Motor neuron (in vitro differentiated cells): ENCODE measurements at places on chromosomes 16 and 17.

- ATAC-seq: no peak
These were observed 19.8 kb downstream of the NMRAL1 start for GRCh38 chr16:4454623-4455022.

GRCh38 chr16:25176136-25176535, 40.6 kb upstream of the AQP8 start:
- no peak for ATAC-seq

GRCh38 chr17:1560101-1560857, 2.3 kb downstream of the PITPNA start:
- ATAC-seq: no peak

- no peak for ATAC-seq
These were observed 2.6 kb downstream of the MYL11 start for GRCh38 chr16:30377050-30377811.

- no peak for ATAC-seq
These were observed 10.2 kb upstream of the MPP2 start for GRCh38 chr17:43917348-43918025.

GRCh38 chr17:36017799-36018198, at the start of gene CCL23:
Gene CCL23 (minus strand): TSS chr17:36017972. CDS start chr17:36017897, 75 bp downstream.
- ATAC-seq: no peak

- ATAC-seq: no peak
These were observed 9.3 kb downstream of the PGAP3 start for GRCh38 chr17:39678340-39679116.

GRCh38 chr17:66580184-66580955, 254.5 kb upstream of the CACNG5 start:
- no peak for ATAC-seq

GRCh38 chr17:27499451-27500265, 43.4 kb downstream of the KSR1 start:
- no peak for ATAC-seq

GRCh38 chr17:47802341-47803022, 19.1 kb downstream of the OSBPL7 start:
- ATAC-seq: peak; percentile 78

DNA sequence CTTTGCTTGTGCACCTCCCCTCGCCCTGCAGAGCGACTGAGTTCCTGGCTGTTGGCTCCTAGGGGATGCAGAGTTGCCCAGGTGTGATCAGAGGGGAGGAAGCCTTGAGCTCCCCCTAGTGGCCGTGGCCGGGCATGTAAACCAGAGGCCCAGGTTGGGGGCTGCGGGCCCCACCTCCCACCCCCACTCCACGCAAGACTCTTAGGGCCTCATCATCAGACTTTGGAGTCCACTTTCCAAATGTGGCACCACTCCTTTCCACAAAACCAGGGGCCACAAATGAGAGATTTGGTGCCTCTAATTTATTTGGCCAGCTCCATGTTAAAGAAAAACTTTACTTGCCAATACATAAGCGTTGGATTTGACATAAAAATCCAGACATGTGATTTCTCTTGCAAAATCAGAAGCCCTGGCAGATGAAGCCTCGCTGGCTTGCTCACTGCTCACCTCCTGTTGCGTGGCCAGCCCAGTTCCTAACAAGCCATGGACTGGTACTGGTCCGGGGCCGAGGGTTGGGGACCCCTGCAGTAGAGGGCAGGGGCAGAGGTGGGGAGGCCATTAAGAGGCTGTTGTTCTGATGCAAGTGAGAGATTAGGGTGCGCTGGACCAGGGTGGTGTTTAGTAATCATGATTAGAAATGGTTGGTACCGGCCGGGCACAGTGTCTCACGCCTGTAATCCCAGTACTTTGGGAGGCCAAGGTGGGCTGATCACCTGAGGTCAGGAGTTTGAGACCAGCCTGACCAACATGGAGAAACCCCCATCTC, 28.7 kb upstream of the GAS7 start:
- peak; percentile 72 for ATAC-seq

DNA sequence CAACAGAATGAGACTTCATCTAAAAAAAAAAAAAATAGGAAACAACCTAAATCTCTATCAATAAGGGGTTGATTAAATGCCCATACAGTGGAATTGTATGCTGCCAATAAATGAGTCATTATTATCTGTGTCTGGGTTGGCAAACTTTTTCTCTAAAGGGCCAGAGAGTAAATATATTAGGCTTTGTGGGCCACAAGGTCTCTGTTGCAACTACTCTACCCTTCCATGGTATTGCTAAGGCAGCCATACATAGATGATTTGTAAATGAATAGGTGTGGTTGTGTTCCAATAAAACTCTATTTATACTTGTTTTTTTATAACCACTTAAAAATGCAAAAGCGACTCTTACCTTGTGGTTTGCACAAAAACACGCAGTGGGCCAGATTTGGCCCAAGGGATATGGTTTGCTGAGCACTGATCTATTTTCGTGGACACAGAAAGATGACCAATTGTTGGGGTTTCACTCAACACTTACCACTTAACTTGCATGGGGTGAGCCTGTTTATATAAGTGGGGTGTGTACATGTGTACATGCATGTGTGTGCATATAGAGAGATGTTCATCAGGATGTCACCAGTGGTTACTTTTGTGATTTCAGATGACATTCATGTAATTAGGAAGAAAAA, 12.4 kb upstream of the IL4R start:
- no peak for ATAC-seq
